ENCODE measurements at places on chromosomes 2 and 18.

- no peak for DNase-seq
Measured at GRCh38 chr18:80147037-80147417, 38.0 kb downstream of the ADNP2 start.

DNA sequence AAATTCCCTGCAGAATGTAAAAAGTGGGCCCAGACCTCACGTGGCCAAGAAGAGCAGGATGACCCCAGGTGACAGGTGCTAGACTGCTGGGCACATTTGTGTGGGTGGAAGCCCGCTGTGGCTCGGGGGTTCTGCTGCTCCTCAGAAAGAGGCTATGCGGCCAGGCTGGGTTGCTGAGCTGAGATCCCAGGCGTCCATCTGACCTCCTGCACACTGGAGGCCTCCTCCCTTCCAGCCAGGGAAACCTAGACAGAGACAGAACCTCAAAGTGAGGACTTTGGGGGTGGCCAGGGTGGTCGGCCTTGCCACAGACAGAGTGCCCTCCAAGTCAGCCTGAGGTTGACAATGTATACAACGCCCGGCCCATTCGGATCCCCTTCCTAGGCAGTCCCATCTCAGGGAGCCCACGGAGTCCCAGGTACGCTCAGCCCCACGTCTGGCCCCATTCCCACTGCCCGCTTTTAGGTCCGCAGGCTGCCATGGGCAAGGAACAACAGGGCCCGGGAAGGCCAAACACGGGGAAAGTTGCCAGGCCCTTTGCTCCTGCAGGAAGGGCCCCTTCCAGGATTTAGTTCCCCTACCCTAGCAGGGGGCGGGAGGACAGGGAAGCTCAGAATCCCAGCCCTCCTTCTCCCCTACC lies 75.6 kb downstream of the KIAA2012 start:
- no peak for DNase-seq

DNA sequence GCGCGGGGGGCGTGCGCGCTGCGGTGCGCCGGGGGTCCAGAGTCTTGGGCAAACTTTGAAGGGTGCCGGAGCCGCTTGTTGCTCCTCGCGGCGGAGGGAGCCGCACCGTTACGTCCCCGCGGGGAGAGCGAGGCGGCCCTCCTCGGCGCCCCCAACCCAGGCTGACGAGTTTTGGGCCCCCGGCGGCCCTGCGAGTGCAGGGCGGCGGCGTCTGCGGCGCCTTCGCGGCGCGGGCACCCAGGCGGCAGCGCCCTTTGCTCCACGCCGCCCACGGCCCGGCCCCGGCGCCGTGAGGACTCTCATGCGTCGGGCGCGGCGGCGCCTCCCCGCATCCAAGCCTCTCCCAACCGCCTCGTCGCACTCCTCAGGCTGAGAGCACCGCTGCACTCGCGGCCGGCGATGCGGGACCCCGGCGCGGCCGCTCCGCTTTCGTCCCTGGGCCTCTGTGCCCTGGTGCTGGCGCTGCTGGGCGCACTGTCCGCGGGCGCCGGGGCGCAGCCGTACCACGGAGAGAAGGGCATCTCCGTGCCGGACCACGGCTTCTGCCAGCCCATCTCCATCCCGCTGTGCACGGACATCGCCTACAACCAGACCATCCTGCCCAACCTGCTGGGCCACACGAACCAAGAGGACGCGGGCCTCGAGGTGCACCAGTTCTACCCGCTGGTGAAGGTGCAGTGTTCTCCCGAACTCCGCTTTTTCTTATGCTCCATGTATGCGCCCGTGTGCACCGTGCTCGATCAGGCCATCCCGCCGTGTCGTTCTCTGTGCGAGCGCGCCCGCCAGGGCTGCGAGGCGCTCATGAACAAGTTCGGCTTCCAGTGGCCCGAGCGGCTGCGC lies 814 bp downstream of the FZD7 start:
- peak; percentile 42 for DNase-seq

- peak; percentile 14 for DNase-seq
Measured at GRCh38 chr2:238107525-238108422, 7.6 kb downstream of the ESPNL start.

- peak; percentile 94 for DNase-seq
Measured at GRCh38 chr18:35972197-35973000, at the start of gene RMP24. RMP24 (plus strand) TSS chr18:35972679.

Data from left cardiac atrium (tissue), 4 donors.